IPS-NIHi11 (cell line): ENCODE measurements at places on chromosomes 2 and 18.

DNA sequence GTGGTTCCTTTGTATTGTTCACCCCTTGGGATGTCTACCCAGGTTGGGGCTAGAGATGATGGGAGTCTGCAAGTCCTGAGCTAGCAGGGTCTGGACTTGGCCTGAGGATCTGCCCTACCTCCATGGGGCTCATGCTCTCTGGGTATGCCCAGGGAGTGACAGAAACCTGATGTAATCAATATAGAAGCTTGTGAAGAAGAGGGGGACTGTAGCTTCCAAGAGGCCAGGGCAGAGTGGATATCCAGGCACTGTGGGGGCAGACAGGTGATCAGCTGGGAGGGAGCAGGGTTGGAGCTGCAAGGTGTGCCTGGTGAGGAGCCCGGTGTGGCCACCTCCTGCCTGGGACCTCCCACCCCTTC lies 164.2 kb downstream of the CTIF start:
- no peak for DNase-seq

DNA sequence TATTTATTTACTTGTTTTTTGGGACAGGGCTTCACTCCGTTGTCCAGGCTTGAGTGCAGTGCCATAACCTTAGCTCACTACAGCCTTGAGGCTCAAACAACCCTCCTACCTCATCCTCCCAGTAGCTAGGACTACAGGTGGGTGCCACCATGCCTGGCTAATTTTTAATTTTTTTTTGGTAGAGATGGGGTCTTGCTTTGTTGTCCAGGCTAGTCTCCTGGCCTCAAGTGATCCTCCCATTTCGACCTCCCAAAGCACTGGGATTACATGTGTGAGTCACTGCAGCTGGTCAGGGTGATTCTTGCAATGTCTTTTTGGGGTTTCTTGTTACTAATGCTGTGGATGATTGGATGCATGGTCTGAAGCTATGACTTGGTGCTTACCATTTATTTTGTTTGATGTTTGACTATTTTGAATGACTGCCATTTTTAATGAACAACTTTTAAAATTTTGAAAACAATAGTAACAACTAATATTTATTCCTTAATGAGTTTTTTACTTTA lies 6.5 kb downstream of the CERS6 start:
- DNase-seq = no peak

GRCh38 chr2:7724336-7724735 lies 807.1 kb downstream of the RNF144A start:
- DNase-seq = no peak

DNA sequence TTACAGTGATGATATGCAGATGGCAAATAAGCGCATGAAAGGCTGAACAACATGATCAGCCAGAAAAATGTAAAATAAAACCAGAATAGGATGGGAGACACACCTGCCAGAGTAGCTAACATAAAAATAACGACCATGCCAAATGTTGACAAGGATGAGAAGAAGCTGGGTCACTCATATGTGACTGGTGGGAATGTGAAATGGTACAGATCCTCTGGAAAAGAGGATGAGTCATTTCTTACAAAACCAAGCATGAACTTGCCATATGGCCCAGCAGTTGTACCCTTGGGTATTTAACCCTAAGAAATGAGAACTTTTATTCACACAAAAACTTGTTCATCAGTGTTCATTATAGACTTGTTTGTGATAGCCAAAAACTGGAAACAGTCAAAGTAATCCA lies 143.8 kb downstream of the SH3BP4 start:
- DNase-seq = no peak

DNA sequence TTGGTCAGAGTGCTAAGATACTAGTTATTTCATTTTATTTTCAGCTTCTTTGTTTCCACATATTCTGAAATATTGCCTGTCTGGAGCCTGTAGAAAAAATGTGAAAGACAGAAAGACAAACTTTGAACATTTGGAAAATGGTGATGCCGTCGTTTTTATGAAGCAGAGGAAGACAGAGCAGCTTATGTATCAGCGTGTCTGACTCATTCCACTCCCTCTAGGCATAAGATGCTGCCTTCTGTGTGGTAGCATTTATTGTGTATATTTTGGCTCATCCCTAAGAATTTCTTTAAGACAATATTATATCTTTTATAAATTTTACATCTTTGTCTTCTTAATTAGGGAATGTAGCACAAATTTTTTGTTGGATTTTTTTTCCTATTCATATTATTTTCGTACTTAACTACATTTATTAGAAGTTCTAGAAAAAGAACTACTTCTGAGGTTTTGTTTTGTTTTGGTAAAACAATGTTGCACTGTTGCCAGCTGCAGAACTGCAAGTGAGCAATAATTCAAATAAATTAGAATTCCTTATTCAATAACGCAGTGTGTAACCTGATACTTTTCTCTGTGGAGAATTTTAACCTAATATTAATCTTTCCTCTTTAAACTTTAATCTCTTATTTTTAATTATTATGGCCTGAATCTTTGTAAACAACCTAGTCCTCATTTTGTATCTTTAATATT lies 300.4 kb downstream of the ZNF407 start:
- DNase-seq = no peak
